ENCODE measurements at places on chromosomes 16 and 17.

DNA sequence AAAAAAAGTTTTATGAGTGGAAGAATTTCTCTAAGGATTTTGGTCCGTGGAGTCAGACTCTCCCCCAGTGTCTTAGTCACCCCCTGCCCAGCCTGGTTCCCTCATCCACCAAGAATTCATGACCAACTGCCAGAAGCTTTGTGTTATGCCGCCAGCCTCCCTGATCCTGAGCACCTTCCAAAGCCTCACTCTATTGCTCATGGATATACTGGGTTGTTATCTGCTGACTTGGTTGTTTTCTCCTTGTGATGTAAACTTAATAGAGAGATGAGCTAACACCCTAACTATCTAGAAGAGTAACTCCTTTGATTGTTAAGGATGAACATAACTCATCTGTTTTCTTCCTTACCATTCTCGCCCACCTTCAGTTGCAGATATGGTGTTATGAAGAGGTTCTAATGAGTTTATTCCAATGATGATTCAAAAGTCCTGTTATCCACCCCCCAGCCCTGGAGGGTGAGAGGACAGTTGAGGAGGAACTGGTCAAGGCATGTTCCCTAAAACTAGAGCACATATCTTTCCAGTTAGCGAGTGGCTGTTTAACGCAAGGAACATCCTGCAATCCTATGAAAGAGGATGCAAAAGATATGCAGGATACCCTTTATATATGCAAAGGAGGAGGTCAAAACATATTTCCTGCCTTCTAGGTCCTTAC is 1.5 kb upstream of the PSMD3 start:
- DNase-seq = no peak

- peak; percentile 36 for DNase-seq
Measured at GRCh38 chr17:66829386-66829864, 5.5 kb upstream of the CACNG5 start.

GRCh38 chr17:16448490-16448889 is 33.1 kb downstream of the TRPV2 start:
- no peak for DNase-seq

DNA sequence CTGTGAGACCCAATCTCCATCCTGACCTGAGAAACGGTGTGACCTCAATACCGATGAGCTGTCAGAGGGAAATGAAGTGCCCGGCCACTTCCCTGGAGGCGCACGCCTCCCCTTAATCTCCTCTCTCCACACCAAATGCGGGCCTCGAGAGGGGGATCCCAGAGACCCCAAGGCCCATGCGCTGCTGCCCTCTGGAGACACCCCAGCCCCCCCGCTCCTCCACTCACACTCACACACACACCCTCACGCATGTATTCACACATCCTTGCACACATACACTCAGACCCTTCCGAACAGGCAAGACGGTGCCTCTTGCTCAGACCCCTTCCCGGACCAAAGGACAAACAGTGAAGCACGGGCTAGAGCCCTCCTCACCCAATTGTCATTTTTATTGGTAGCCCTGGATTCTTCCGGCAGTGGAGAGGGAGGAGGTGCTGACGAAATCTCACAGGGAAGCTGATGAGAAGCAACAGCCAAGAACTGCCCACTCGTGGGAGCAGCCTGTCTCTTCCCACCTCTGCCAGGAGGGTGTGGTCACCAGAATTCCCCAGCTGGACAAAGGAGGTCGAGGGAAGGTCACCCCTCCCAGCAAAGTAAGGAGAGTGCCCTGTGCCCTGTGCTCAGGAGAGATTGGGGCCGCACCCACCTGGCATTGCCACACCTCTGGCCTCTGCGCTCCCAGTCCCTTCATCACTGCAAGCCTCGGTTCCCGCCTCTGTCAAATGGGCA is 136.0 kb upstream of the TNRC6C start:
- DNase-seq = no peak

GRCh38 chr17:68289936-68290267 is 1.0 kb downstream of the SLC16A6 start:
- DNase-seq = no peak

DNA sequence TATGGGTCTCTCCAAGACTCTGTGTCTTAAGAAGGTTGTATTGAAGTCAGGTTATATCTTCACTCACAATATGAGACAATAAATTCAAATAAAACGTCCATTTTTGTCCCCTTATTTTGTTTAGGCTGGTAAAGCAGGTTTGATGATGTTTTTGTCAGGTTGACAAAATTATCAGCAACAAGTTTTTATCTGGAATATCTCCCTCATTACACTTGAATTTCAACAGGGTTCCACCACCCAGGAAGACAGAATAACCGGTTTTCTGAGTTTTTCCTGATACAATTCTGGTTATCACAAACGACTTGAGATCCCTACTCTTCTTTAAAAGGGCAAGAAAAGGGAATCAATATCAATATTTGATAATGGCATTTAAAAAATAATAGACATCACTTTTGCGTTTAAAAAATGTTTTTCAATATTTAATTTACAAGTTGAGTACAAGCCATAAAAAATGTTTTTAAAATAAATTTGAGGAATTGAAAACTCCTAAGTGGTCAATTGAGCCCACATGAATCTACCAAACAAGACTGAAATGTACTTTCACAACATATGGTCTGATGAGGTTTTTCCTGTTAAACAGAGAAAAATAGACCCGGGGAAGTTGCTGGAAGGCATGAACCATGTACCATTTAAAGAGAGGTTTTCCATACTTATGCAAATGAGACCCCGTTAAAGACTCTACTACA is 1.4 kb upstream of the ATP6V0A1 start:
- no peak for DNase-seq

DNA sequence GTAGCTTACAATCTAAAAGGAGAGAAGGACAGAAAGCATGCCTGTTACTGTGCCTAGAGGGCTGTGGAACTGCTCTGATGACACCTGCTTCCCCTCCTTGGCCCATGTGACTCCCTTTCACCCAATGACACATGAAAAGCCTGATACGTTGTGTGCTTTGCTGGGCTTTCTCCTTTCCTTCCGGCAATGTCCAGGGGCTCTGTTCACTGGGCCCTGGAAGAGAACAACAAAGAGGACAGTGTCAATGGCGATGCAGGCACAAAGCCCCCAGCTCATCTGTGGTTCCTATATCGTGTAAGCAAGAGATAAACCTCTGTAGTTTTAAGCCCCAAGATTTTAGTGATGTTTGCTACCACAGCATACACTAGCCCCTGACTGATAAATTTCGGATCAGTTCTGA is 306.1 kb downstream of the ABCC12 start:
- DNase-seq = no peak

GRCh38 chr16:17561056-17561455 is 90.3 kb upstream of the XYLT1 start:
- DNase-seq = no peak

DNA sequence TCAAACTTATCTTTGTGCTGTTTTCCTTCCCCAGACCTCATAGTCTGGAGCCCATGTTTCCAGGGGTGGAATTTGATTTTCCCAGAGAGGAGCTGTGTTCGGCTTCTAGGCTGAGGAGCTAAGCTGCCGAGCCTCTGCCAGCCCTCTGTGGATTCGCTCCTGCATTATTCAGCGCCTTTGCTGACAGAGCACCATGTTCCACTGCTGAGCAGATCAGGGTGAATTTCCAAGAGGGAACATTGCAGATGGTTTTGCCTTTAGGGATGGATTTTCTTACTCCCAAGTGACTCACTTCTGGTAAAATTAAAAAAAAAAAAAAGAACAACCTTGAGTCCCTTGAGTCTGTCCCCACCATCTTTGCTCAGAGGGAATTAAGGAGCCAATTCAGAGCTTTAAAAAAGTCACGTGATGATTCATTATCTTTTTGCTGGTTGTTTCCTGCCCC is 229.5 kb downstream of the PRKCA start:
- DNase-seq = no peak

- no peak for DNase-seq
Measured at GRCh38 chr17:65346166-65346565, 209.0 kb downstream of the RGS9 start.

DNA sequence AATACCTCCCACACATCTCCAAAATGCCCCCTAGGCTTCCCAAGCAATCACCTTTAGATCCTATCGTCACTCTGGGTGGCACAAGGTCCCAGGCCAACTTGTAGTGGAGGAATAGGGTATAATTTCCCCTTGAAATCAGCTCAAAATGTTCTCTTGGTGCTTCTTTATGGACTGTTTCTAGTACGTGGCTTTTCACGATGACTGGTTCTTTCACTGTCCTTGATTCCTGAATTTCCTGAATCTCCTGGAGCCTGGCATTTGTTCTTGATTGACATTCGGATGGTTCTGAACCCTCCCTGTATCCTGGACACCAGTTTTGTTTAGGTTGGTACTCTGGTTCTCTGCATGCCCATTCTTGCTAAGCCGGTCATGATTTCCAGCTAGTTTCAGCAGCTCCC is 6.9 kb upstream of the VPS53 start:
- no peak for DNase-seq

- DNase-seq = no peak
Measured at GRCh38 chr16:73068541-73069401, 20.8 kb upstream of the ZFHX3 start.

DNA sequence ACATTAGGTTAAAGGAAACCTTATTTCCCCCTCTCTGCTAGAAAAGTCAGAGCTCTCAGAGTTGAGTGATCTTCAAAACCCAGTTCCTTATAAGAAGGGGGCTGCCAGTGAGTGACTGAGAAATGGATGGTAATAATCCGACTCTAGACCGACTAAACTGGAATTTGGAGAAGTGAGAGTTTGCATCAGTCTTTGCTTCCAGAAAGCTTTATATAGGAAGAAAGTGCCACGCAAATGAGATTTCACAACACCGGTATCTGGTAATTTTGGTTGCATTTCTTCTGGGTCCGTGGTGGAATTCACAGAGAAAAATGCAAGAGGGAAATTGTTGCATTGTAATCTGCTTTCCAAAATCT is 271.4 kb downstream of the MAF start:
- DNase-seq = no peak

- DNase-seq = no peak
Measured at GRCh38 chr16:17134586-17134985, 336.2 kb downstream of the XYLT1 start.

- no peak for DNase-seq
Measured at GRCh38 chr16:19135201-19135842, 21.6 kb downstream of the ITPRIPL2 start.

- no peak for DNase-seq
Measured at GRCh38 chr17:80035687-80035936, at the start of gene TBC1D16. Gene TBC1D16 (minus strand): TSS chr17:80035872. CDS start chr17:80013547, 22,325 bp downstream.

DNA sequence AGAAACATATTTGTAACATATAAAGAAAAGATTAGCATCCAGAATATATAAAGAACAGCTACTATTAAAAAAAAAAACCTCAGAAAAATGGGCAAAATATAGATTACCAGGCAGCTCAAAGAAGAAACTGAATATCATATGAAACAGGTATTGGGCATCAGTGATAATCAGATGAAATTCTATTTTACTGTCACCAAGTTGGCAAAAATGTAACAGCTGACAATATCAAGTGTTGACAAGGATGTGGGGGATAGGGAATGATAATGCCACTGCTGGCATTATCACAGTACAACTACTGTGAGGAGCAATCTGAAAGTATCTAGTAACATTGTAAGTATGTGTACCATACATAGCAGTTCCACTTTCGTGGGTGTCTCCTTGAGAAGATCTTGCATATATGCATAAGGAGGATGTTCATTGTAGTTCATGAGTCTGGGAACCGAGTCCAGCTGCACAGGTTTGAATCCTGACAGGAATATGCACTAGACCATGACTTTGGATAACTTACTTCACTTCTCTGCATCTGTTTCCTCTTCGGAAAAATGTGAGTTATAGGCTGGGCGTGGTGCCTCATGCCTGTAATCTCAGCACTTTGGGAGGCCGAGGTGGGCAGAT is 50.3 kb downstream of the LCMT1 start:
- DNase-seq = no peak

DNA sequence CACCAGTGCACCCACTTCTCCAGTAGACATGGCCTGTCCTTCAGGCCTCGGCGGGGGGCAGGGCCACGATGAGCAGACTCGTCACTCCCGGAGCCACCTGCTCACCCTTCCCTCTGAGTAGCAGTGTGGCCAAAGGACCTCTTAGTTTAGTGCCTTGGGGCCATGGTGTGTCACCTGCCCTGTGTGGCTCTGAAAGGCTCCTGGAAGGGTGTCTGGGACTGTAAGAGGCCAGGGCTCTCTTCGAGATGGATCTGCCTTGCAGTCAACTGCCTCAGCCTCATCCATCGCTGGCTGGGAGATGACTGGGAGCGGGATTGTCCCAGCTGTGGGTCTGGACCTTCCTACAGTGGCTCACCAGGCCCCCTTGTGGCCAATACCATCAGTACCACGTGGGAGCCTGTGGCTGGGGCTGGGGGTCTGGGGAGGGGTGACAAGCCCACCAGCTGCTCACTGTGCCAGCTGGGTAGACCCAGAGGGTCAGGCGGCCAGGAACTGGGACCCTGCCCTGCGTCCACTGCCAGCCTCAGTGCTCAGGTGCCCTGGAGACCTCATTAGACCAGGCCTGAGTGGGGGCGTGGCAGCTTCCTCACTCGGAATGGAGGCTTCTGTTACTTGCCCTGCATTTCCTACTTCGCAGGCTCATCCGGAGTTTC is 133.4 kb downstream of the OR1D5 start:
- no peak for DNase-seq

DNA sequence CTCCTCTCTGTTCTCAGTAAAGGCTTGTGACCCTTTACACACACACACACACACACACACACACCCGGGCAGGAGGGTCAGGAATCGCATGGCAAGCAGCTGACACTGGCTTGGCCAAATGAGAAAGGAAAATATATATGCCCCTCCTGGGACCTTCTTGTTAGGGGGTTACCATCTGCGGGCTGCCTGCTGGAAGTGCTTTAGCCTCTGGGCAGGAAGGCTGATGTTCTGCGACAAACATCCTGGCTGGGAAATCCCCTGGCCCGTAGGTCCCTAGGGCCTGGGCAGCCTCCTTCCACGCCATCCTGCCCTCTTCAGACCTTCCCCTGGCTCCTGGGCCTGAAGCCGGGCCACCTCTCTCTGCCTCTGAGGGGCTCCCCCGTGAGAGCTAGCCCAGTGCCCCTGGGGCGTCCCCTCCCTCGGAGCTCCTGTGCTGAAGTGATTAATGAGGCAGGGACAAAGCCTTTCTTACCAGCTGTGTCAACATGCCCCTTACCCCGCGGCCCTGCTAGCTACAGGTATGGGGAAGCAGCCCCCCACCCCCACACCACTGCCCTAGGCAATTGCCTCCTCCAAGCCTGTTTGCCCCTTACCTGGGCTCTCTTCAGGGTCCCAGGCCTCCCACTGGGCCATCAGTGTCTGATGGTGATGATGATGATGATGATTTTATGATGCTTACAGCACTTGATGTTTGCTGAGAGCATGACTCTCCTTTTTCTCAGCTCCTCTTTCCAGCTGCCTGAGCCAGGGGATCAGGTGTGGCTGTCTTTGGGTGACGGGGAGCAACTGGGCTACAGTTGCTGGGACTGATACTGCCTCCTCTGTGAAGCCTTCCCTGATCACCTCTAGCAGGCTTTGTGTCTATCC is 32.8 kb upstream of the ETV4 start:
- DNase-seq = no peak

GRCh38 chr16:89476811-89477261 is 13.5 kb downstream of the ANKRD11 start:
- DNase-seq = no peak

GRCh38 chr16:74757349-74757748 is 17.3 kb downstream of the FA2H start:
- DNase-seq = no peak

All from glomerular endothelial cell (primary cell).